AG08396 (cell line): ENCODE measurements at places on chromosomes 3 and 15.

GRCh38 chr3:178540184-178540583, 3.9 kb downstream of the KCNMB2 start:
- no peak for DNase-seq

DNA sequence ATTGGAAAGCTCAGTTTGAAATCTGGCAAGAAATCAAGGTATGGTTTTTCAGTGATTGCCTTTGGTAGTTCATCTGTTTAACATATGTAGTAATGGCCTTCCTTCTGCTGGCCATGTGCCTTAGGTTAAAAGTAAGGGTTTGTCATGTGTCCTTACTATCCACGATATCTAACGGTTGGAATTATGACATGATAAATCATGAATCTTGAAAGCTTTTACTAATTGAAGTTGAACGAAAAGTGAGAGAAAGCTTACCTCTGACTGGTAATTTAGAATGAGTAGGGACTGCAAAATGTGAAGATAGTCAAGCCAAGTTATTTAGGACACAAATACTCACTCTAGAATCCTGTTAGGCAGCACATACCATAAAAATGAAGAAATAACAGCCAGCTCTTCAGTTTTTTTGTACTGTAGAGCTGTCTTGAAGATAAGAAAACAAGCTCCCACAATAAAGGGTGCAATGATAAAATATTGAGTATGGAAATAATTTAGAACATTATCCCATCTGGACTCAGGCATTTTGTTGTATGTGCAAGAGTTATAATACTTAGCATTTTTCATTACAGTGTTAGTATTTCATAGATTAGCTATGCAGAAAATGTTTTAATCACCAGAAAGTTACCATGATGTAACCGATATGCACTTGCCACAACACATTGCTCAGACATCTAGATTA, 303.4 kb downstream of the ZNF385D start:
- DNase-seq, result peak; percentile 20

GRCh38 chr3:120272286-120272685, 12.7 kb downstream of the GPR156 start:
- no peak for DNase-seq

GRCh38 chr3:16477521-16477920, 36.0 kb downstream of the RFTN1 start:
- DNase-seq, result no peak

- DNase-seq, result no peak
Measured at GRCh38 chr3:114799816-114800215, 347.3 kb downstream of the ZBTB20 start.

- no peak for DNase-seq
Measured at GRCh38 chr3:172092658-172093057, 53.3 kb downstream of the FNDC3B start.

DNA sequence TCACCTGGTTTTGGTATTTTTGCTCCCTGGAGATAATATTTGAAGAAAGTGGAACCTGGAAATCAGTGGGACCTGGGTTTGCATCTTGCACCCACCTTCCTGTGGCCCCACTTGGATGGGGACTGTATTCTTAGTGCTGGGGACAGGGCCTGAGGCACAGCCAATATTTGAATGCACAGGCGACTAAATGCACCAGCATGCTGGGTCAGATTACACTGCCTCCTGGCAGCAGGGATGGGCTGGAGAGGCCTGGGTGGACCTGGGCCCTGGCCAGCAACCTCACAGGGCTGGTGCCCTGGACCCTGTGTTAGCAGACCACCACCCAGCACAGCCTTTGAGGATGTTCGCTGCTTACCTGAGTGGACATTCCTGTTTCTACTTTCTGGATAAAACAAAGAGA, 10.5 kb downstream of the ITIH4 start:
- no peak for DNase-seq

DNA sequence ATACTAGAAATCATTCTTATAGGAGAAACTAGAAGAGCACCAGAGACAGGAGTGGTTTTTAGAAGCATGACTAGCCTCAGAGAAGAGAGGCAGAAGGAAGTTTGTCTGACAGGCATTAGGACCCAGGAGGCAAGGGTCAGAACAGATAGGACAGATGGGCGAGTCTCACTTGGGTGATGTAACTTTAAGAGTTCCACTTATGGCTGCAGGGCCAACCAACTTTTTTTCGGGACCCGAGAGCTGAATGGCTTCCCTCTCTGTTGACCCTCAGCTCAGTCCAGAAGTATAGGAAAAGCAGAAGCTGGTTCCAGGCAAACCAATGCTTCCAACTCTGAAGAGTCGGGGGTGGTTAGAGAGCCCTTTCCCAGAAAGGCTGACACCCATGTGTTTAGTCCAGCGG, 136.6 kb upstream of the SETMAR start:
- DNase-seq, result no peak

- DNase-seq, result no peak
Measured at GRCh38 chr3:171327441-171328174, 132.6 kb downstream of the TNIK start.

- no peak for DNase-seq
Measured at GRCh38 chr15:58357529-58358476, 74.0 kb upstream of the LIPC start.

DNA sequence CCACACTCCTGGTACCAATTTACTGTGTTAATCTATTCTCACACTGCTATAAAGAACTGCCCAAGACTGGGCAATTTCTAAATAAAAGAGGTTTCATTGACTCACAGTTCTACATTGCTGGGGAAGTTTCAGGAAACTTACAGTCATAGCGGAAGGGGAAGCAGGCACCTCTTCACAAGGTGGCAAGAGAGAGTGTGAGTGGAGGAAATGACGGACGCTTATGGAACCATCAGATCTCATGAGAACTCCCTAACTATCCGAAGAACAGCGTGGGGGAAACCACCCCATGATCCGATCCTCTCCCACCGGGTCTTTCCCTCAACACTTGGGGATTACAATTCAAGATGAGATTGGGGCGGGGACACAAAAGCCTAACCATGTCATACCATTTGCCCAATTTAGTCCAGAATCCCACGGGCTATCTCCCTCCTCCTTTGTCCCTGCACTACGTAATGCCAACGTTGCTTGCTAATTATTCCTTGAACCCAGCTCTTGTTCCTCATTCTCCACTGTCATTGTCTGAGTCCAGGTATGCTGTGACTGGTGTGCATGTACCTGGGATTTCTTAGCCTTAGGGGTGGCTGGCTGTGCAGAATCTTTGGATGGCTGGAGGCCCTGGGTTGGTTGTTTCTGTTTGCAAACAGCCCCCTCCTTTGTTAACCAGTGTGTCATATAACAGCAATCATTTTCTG, 3.4 kb downstream of the PIGZ start:
- DNase-seq, result no peak

GRCh38 chr15:80567721-80568157, 127.4 kb upstream of the ABHD17C start:
- peak; percentile 82 for DNase-seq

GRCh38 chr3:97950360-97950759, 21.9 kb downstream of the RIOX2 start:
- DNase-seq, result no peak

- no peak for DNase-seq
Measured at GRCh38 chr15:27833178-27833577, 265.9 kb downstream of the OCA2 start.

- DNase-seq, result no peak
Measured at GRCh38 chr3:41329881-41330280, 130.6 kb downstream of the CTNNB1 start.

- DNase-seq, result no peak
Measured at GRCh38 chr3:186261638-186262037, 100.4 kb downstream of the DGKG start.

DNA sequence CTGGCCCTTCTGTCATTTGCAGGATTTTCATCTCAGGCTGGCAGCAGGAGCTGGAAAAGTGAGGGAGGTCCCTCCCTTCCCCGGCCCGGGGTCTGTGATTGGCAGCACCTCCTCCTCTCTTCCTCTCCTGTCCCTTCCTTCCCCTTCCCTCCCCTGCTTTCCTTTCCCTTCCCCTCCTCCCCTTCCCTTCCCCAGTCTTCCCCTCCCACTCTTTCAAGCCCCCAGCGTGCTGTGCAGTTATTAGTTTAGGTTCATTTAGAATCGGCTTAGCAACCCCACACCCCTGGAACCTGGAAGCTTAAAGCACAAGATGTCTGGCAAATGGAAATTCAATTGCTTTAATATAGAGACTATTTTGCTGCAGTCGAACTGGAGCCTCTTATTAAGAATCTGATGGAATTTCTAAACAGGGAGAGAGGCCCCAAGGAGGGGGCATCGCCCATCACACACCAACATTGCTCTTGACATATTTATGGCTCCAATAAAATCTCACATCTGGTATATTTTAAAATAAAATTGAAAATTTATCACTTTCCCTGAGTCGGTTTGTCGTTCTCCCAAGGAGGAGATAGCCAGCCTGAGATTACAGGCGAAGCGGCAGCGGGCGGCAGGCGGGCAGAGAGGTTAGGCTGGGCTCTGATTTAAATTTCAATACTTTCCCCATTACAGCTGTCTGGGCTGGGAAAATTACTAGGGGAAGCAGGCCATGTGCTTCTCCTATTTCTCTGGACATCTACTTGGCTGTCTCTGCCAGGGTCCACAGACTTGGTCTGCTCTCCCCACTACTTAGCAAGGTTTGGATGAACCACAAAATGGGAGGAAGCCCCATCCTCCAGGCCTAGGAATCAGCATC, 98.9 kb downstream of the LINGO1 start:
- no peak for DNase-seq

DNA sequence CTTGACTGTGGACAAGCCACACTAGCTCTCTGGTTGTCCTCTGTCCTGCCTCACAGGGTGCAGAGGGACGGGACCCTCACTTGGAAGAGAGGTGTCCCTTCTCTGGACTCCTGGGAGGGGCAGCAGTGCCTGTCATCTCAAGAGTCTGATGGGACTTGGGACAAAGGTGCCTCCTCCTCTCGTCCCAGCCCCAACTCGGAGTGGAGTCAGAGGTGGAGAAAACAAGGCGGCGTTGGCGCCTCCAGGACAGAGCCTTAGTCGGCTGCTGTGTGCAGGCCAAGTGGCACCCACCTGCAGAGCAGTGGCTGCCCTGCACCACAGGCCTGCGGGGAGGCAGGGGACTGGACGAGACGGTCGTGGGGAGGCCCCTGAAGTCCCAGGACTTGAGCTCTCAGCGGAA, 9.4 kb upstream of the SEC13 start:
- no peak for DNase-seq

DNA sequence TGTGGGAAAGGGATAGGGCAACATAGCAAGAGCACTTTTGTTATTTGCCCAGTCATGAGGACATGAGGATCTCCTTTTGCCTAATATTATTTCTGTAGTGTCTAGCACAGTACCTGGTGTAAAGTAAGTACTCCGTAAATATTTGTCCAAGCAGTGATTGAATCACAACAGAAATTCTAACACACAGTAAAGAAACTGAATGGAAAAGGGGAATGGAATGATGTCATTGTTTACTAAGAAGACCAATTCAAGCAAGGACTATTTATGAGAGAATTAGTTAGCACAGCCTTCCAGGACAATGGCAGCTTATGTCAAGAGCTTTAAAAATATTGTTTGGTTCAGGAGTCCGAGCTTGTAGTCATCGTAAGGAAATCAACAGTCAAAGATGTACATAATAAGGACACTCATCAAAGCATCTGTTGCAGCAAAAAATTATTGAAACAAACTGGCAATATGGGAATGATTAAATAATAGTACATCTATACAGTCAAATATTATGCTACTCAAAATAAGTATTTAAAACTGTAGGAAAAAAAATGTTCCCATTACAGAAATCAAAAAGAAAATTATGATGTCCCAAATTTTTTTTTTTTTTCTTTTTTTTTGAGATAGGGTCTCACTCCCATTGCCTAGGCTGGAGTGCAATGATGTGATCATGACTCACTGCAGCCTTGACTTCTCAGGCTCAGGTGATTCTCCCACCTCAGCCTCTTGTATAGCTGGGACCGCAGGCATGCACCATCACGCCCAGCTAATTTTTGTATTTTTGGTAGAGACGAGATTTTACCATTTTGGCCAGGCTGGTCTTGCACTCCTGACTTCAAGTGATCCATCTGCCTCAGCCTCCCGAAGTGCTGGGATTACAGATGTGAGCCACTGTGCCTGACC, 17.9 kb downstream of the CAPN7 start:
- DNase-seq, result peak; percentile 14

- DNase-seq, result peak; percentile 11
Measured at GRCh38 chr3:145243875-145244274, 917.1 kb downstream of the PLOD2 start.

- no peak for DNase-seq
Measured at GRCh38 chr15:96687388-96688107, 357.0 kb downstream of the NR2F2 start.

- no peak for DNase-seq
Measured at GRCh38 chr15:85151861-85152260, 170.2 kb downstream of the PDE8A start.
